ENCODE measurements at places on chromosomes 13 and 19.

GRCh38 chr13:91946498-91947070, 548.2 kb downstream of the GPC5 start:
- DNase-seq: peak; percentile 17

- DNase-seq: no peak
Observed at GRCh38 chr19:16359074-16359473, 34.4 kb downstream of the KLF2 start.

GRCh38 chr19:36113894-36114720, 568 bp downstream of the POLR2I start:
- peak; percentile 36 for DNase-seq

GRCh38 chr19:29804493-29804892, 7.3 kb upstream of the CCNE1 start:
- no peak for DNase-seq

DNA sequence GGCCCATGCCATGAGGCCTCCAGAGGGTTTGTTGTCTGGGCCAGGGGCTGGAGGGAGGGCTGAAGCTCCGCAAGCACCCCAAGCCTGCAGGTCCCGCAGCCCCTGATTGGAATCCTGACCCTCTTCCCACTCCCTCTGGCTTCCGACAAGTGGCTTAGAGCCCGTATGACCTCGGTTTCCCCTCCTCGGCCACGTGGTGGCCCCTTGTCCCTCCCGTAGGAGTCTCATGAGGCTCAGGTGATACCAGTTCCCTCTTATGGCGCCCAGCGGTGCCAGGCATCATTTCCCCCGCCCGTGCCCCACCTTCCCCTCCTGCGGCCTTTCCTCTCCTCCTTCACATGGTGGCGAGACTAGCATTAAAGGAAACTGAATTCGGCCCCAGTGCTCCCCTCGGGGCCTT, 6.1 kb downstream of the THOP1 start:
- DNase-seq: no peak

All from muscle of arm (tissue), 14 donors.